ENCODE measurements at places on chromosomes 2 and 18.

DNA sequence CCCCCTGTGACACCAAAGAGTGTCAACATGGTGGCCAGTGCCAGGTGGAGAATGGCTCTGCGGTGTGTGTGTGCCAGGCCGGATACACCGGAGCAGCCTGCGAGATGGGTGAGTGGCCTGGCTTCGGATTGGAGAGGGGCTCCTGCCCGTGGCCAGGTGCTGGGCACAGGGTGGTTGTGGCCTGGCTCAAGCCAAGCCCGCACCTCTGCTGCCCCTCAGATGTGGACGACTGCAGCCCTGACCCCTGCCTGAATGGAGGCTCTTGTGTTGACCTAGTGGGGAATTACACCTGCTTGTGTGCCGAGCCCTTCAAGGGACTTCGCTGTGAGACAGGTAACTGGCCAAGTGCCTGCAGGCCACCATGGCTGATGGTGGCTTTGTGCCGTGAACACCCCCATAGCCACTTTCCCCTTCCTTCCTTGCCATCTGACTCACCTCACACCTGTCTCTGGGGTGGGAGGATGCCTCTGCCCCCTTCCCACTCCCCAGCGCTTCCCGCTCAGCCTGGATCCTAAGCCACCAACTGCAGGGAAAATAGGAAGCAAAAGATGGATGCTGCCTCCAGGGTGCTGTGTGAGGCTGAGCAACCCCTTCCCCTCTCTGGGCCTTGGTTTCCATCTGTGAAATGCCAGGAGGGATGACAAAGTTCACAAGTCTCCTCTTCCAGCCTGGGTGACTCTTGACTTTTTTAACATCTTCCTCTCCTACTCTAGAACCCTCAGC lies 41.8 kb downstream of the SNED1 start:
- DNase-seq, result no peak

GRCh38 chr2:63742580-63742976 lies 99.1 kb upstream of the UGP2 start:
- DNase-seq, result no peak

GRCh38 chr2:16507655-16508489 lies 157.8 kb downstream of the CYRIA start:
- DNase-seq, result peak; percentile 96

- no peak for DNase-seq
Measured at GRCh38 chr2:156841321-156841720, 405.1 kb downstream of the GPD2 start.

DNA sequence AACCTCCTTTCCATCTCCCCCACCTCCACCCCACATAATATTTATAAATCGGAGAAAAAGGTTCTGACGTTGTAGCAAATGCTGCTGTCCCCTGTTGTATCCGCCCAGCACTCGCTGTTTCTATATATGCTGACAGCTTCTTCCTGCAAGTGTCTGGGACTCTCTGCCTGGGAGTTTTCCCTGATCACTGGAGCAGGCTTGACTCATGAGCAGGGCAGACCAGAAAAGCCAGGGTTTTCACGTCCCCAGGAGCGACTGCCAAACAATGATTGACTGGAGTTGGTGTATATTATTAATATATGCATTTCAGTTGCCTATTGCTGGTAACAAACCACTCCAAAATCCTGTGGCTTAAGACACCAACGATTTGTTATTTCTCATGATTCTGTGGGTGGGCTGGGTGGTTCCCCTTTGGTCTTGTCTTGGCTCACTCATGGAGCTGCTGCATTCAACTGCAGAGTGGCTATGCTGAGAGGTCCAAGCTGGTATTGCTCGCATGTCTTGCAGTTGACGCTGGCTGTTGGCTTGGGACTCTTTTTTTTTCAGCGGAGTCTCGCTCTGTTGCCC lies 21.2 kb upstream of the ASXL2 start:
- DNase-seq, result no peak

- DNase-seq, result no peak
Measured at GRCh38 chr18:8052237-8052701, 485.2 kb downstream of the PTPRM start.

GRCh38 chr2:172437419-172438341 lies 10.3 kb downstream of the ITGA6 start:
- no peak for DNase-seq

GRCh38 chr2:18178736-18179349 lies 300.4 kb downstream of the KCNS3 start:
- peak; percentile 43 for DNase-seq

GRCh38 chr18:57806201-57806977 lies 3.3 kb upstream of the ATP8B1 start:
- DNase-seq, result no peak

DNA sequence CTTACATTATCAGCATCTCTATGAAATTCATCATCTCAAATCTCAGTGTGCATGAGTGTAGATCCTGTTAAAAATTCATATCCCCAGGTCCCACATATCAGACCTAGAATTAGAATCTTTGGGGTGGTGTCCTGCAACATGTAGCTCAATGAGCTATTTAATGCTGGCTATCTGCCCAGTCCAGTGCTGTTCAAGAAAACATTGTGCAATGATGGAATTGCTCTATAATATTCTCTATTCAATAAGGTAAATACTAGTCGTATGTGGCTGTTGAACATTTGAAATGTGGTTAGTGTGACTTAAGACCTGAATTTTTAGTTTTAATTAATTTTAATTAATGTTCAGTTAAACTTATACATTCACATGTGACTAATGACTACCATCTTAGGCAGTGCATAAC lies 127.4 kb downstream of the NOL4 start:
- DNase-seq, result no peak

DNA sequence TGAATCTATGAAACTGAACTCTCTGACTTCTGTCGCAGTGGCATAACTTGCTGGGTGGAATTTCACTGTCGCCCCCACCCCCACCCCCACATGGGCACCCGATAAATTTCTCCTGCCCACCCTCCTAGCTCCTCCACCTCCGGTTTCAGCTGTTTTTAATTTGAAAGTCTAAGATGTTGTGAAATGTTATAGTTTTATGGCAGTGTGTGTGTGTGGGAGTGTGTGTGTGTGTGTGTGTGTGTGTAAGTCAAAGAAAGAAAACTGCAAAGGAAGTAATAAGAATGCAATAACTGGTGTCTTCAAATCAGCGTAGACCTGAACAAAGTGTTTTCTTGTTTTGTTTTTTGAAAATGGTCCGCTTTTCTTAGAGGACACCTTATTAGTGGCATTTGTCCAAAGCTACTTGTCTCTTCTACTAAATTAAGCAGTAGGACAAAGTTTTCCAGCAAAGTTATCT lies 388 bp downstream of the DTNA start:
- DNase-seq, result no peak

DNA sequence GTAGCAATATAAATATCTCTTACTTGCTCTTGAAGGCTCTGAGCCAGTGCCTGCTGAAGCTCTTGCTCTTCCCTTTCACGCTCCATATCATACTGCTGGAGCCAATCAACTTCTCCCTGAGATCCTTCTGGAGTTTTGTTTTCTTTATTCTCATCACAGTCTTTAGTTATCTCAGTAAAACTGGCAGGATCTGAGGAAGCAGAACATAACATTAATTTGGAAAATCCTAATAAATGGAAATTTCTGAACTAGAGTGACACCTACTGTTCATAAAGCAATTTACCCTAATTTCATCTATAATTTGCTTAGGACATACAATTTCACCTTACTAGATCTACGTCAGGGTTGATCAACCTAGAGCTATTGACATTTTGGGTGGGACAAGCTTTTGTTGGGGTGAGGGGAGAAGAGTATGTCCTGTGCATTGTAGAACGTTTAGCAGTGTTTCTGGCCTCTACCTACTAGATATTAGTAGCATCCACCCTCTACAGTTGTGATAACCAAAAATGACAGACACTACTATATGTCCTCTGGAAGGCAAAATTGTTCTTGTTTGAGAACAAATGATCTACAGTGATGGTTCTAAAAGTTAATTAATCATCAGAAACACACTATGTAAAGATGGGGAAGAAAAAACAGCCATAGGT lies 47.2 kb downstream of the VIL1 start:
- peak; percentile 32 for DNase-seq

- DNase-seq, result peak; percentile 62
Measured at GRCh38 chr2:15890936-15891905, 49.1 kb upstream of the MYCN start.

GRCh38 chr2:12816379-12817306 lies 99.9 kb downstream of the TRIB2 start:
- no peak for DNase-seq

- peak; percentile 57 for DNase-seq
Measured at GRCh38 chr2:18149660-18150246, 271.3 kb downstream of the KCNS3 start.

GRCh38 chr18:55419132-55419946 lies 168.7 kb downstream of the TCF4 start:
- DNase-seq, result no peak

DNA sequence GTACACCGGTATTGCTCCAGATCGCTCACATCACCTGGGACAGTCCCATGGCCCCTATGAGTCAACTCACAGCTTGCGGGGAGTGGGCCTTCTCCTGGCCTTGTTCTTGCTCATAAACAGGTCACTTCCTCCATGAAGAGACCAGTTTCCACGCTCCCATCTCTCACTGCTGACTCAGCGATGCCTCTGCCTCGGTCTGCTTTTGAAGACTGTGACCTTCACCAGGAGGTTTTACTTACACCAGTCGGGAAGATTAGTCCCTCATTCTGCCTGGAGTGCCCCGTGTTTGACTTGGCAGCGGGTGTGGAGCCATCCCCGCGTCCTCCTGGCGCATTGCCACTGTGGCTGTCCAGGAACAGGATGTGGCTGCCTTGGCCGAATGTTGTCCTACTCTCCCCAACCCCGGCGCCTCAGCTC lies 159.8 kb downstream of the RHBDD1 start:
- DNase-seq, result no peak

- no peak for DNase-seq
Measured at GRCh38 chr2:861655-862354, 88.8 kb upstream of the SNTG2 start.
